Fibroblast of upper back skin (primary cell): ENCODE measurements at places on chromosomes 11 and 22.
A peak's percentile ranks its signal among the peaks of the same experiment; 100 is the strongest.

DNA sequence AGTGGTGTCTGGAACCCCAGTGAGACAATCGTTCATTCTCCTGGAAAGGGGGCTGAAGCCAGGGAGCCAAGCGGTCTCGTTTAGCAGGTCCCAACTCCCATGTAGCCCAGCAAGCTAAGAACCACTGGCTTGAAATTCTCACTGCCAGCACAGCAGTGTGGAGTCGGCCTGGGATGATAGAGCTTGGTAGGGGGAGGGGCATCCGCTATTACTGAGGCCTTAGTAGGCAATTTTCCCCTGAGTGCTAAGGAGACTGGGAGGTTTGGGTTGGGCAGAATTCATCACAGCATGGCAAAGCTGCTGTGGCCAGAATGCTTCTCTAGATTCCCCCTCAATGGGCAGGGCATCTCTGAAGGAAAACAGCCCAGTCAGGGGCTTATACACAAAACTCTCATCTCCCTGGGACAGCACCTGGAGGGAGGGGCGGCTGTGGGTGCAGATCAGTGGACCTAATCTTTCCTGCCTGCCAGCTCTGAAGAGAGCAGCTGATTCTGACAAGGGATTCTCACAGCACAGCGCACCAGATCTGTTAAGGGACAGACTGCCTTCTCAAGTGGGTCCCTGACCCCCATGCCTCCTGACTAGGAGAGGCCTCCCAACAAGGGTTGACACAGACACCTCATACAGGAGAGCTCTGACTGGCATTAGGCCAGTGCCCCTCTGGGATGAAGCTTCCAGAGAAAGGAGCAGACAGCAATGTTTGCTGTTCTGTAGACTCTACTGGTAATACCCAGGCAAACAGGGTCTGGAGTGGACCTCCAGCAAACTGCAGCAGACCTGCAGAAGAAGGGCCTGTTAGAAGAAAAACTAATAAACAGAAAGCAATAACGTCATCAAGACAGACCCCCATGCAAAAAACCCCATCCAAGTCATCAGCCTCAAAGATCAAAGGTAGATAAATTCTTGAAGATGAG, 14.8 kb downstream of the OR52M1 start:
- no peak for DNase-seq

DNA sequence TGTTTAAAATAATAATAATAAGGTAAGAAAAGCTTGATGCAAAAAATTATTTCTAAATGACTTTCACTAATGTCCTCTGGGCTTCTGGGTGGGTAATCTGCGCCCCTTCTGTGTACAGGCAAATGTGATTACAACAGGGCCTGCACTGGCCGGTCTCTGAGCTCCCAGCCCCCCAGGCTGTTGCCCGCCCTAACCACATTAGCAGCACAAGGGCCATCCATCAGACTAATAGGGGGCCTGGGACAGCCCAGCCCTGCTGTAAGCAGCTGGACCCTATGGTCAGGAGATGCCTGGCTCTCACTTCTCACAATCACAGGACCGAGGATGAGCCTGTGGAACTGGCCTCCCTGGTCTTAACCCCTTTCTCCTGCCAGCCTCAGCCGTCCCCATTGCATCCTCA, 388.4 kb downstream of the BUD13 start:
- no peak for DNase-seq

DNA sequence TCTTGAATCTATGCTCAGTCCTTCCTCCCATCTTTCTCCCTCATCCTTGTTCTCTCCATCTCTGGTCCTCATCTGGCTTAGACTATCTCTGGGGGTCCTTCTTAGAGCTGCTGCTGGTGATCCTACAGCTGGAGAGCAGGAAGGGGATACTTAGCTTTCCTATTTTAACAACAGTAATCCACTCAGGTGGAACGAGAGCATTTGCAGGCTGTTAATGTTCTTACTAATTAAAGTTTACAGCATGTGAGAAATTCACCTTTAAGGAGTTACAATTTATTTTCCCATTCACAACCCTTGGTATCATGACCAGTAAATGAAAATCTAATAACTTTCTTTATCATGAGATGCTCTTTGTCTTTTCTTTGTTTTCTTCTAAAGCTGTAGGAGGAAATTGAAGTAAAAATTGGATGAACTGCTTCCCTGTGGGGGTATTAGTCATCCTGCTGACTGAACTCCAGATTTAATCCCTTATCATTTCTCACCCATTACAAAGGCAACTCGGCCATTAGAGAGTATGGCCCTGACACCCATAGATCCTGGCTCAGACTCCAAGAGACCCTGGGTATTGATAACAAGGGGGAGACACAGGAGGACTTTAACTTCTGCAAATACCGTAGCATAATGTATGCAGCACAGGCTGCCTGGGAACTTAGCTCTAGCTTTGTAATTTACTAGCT, 37.6 kb upstream of the MTNR1B start:
- DNase-seq: no peak

- DNase-seq: no peak
Observed at GRCh38 chr11:121159741-121160140, 58.7 kb downstream of the TECTA start.

DNA sequence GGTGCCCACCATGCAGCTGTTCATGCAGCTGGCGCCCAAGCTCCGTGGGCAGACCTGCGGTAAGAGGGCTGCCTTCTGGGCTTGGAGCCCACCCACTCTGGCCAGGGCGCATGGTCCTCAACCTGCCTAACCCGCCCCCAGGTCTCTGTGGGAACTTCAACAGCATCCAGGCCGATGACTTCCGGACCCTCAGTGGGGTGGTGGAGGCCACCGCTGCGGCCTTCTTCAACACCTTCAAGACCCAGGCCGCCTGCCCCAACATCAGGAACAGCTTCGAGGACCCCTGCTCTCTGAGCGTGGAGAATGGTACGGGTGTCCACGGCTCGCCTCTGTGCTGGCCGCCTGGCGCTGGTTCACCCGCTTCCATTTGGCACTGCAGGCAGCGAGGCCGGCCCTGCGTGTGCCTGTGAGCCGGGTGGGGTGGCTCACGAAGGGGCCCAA, 11.0 kb downstream of the MUC5AC start:
- DNase-seq: no peak

GRCh38 chr11:71431271-71431670, 16.9 kb downstream of the DHCR7 start:
- no peak for DNase-seq

DNA sequence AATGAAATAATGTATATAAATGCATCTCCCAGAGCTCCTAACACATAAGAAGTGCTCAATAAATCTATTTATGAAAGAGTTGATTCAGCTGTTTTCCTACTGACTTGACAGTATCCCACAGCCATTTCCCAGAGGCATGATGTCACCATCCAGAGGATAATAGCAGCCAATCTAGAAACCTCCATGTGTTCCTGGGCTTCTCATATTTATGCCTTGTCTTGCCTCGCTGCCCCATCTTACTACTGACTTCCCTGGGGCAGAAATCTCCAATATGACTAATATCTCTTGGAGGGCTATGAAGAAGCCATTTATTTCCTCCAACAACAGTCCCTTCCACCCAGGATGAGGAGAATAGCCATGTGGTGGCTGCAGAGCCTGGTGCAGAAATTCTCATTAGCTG, 115.4 kb upstream of the NAV2 start:
- peak; percentile 82 for DNase-seq

GRCh38 chr11:105004021-105004420, 18.9 kb downstream of the CASP5 start:
- peak; percentile 28 for DNase-seq

DNA sequence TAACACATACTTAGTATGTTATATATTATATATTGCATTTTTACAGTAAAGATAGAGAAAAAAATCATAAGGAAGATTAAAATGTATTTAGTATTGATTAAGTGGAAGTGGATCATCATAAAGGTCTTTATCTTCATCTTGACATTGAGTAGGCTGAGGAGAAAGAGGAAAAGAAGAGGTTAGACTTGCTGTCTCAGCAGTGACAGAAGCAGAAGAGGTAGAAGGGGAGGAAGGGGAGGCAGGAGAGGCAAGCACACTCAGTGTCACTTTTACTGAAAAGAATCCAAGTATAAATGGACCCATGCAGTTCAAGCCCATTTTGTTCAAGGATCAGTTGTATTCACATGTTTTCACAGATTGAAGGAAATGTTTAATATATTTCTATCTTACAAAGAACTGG, 69.7 kb downstream of the GAB2 start:
- DNase-seq: no peak
